ENCODE measurements at places on chromosomes 13 and 19.

- H3K27ac ChIP-seq, result no peak overlapping the region
- no peak for DNase-seq
- H3K4me3 ChIP-seq, result no peak overlapping the region
- no peaks in the 10 kb centered on the region for H3K27me3 ChIP-seq
Observed at GRCh38 chr13:85166891-85167290, 632.3 kb downstream of the SLITRK6 start.

DNA sequence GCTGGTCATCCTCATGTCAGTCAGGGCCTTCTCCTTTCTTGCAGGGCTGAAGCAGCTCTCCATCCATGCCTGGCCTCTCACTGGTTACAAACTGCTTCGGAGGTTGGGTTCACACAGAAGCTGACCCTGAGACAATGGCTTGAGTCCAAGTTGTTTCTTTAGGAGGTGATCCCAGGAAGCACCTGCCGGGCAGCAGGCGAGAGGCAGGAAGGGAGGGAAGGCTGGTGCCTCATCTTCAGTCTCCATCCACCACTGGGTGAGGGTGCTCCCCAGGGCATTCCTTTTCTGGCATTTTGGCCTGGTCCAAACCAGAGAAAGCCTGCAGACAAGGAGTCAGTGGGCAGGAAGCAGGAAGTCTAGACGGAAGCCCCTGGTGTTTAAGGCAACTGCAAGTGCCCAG is 17.6 kb upstream of the SPATA13 start:
- no peaks in the 10 kb centered on the region for H3K27me3 ChIP-seq
- no peak overlapping the region for H3K4me3 ChIP-seq
- no peaks in the 10 kb centered on the region for H3K36me3 ChIP-seq
- DNase-seq, result no peak
- no peak overlapping the region for H3K27ac ChIP-seq

DNA sequence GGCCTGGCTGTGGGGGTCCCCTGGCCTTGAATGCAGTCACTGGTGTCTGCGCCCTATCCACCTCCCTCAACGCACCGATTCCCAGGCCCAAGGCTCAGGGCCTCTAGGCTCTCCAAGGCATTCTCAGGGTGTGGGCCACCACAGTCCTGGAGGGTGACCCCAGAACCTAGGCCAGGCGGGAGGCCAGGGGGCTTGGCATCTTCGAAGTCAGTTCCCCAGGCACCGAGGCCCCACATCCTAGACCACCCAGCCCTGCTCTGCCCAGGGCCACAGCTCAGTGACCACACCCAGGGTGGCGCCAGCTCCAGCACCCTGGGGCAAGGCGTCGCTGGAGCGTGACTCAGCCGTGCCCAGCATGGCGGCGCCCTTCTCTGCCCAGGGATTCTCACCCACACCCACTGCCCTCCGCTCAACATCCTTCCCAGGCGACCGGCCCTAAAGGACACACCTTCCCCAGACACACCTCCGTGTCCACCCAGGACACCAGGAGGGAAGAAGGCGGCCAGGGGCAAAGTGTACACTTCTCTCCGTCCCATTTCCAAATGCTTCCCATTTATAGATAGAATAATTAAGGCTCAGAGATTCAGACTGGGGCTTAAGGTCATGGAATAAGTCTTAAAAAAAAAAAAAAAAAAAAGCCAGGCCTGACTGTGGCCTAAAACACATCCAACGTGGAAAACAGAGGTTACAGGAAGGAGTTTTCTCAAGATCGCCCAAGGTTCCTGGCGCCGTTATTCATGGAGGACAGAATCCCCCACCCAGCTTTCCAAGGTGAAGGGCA is 36.4 kb upstream of the NANOS3 start:
- peaks cover 4% of the 10 kb centered on the region for H3K27me3 ChIP-seq
- H3K4me1 ChIP-seq, result peaks cover 1% of the 10 kb centered on the region

GRCh38 chr19:42270346-42271044 is 1.4 kb downstream of the CIC start:
- no peak overlapping the region for H3K27ac ChIP-seq
- H3K27me3 ChIP-seq, result peaks cover 6% of the 10 kb centered on the region
- no peak for DNase-seq
- peaks cover 24% of the 10 kb centered on the region for H3K4me1 ChIP-seq
- peak overlapping the region; percentile 97 for H3K4me3 ChIP-seq
- no peaks in the 10 kb centered on the region for H3K36me3 ChIP-seq

- H3K4me3 ChIP-seq, result no peak overlapping the region
- H3K4me1 ChIP-seq, result peaks cover 6% of the 10 kb centered on the region
- no peak overlapping the region for H3K27ac ChIP-seq
- peaks cover 3% of the 10 kb centered on the region for H3K27me3 ChIP-seq
Observed at GRCh38 chr13:112179421-112179820, 112.5 kb downstream of the SOX1 start.

DNA sequence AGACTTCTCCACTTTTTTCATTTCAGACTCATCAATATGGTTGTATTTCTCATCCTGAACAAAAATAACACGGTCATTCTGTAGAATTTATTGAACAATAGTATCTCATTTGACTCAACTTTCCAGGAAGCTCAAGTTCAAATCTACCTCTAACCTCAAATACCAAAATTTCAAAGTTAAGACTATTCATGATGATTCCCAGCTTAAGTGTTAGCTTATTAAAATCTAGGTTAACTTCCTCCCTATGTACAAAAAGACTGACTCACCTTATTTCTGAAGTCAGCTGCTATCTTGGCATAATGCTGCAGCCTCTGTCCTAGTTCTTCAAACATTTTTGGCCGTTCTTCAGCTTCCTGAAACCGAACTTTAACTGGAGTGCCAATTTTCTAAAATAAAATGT is 23.2 kb downstream of the HSPH1 start:
- peaks cover 3% of the 10 kb centered on the region for H3K4me1 ChIP-seq
- H3K27ac ChIP-seq, result no peak overlapping the region
- H3K4me3 ChIP-seq, result no peak overlapping the region
- DNase-seq, result no peak

- no peak for DNase-seq
- no peaks in the 10 kb centered on the region for H3K36me3 ChIP-seq
- H3K4me1 ChIP-seq, result no peaks in the 10 kb centered on the region
- H3K4me3 ChIP-seq, result no peak overlapping the region
- H3K27me3 ChIP-seq, result peaks cover 2% of the 10 kb centered on the region
- no peak overlapping the region for H3K27ac ChIP-seq
Observed at GRCh38 chr19:51668216-51668615, 21.6 kb upstream of the SIGLEC14 start.

- H3K36me3 ChIP-seq, result no peaks in the 10 kb centered on the region
- peaks cover 7% of the 10 kb centered on the region for H3K27me3 ChIP-seq
- DNase-seq, result no peak
- peaks cover 5% of the 10 kb centered on the region for H3K4me1 ChIP-seq
- peak overlapping the region; percentile 80 for H3K4me3 ChIP-seq
Observed at GRCh38 chr19:7522923-7523667, 671 bp downstream of the MCOLN1 start.

DNA sequence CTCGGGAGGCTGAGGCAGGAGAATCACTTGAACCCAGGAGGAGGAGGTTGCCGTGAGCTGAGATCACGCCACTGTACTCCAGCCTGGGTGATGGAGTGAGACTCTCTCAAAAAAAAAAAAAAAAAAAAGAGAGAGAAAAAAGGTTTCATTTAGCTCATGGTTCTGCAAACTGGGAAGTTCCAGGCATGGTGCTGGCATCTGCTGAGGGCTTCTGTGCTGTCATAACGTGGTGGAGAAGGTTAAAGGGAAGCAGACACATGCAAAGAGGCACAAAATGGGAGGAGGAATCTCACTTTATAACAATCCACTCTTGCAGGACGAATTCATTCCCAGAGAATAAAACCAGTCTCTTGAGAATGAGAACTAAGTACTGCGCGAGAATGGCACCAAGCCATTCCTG is 34.9 kb upstream of the SIAH3 start:
- peaks cover 19% of the 10 kb centered on the region for H3K4me1 ChIP-seq
- no peak for DNase-seq
- no peaks in the 10 kb centered on the region for H3K27me3 ChIP-seq
- H3K27ac ChIP-seq, result no peak overlapping the region
- no peak overlapping the region for H3K4me3 ChIP-seq

DNA sequence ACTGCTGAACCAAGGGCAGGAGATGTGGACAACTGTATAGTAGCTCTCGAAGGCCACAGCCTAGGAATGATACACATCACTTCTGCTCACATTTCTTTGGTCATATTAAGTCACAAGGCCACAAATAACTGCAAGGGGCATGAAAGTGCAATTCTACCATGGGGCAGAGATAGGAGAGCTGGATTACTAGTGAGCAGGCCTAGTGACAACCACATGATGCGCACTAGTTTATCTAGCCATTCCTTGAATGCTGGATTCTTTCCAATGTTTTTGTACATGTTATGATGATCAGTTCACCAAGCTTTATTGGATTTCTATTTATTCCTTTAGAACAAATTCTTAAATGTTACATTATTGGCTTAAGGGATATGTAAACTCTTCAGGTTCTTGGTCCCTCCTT is 100.7 kb downstream of the MIPEP start:
- no peak for DNase-seq
- no peaks in the 10 kb centered on the region for H3K36me3 ChIP-seq
- H3K27ac ChIP-seq, result no peak overlapping the region
- H3K4me1 ChIP-seq, result peaks cover 2% of the 10 kb centered on the region

DNA sequence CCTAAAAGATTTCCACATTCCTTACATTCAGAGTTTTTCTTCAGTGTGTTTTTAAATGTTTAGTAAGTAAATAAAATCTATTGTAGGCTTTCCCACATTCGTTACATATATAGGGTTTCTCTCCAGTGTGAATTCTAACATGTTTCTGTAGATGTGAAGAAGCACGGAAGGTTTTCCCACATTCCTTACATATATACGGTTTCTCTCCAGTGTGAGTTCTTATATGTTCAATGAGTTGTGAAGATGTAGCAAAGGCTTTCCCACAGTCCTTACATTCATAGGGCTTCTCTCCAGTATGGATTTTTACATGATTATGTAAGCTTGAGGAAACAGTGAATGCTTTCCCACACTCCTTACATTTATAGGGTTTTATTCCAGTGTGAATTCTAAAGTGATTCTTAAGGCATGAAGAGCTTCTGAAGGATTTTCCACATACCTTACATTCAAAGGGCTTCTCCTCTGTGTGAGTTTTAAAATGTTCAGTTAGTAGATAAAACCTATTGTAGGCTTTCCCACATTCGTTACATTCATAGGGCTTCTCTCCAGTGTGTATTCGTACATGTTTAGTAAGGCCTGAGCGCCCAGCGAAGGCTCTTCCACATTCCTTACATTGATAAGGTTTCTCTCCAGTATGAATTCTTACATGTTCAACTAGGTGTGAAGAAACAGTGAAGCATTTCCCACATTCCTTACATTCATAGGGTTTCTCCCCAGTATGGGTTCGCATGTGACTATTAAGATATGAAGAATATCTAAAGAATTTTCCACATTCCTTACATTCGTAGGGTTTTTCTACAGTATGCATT is 18.2 kb downstream of the ZNF121 start:
- peaks cover 2% of the 10 kb centered on the region for H3K27me3 ChIP-seq
- peaks cover 63% of the 10 kb centered on the region for H3K36me3 ChIP-seq
- DNase-seq, result no peak
- H3K4me1 ChIP-seq, result no peaks in the 10 kb centered on the region
- H3K27ac ChIP-seq, result peak overlapping the region; percentile 54
- no peak overlapping the region for H3K4me3 ChIP-seq

DNA sequence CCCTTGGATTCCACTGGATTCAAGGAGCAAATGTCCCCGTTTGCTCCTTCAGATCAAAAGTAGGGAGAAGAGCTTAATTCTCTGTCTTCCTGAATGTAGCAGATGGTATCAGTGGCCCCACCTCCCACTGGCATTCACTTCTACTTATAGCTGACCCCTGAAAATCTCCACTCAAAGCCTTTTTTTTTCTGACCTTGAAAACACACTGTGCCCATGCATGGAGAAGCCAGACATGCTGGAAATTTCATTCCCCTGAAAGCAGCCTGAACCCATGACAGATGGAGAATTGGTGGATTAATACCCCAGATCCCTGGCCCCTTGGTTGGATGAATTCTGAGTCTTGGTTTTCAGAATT is 76.6 kb upstream of the UBAC2 start:
- no peak for DNase-seq
- H3K4me3 ChIP-seq, result no peak overlapping the region
- H3K36me3 ChIP-seq, result no peaks in the 10 kb centered on the region

- peaks cover 24% of the 10 kb centered on the region for H3K27me3 ChIP-seq
- peaks cover 7% of the 10 kb centered on the region for H3K36me3 ChIP-seq
- no peak overlapping the region for H3K27ac ChIP-seq
- no peak for DNase-seq
Observed at GRCh38 chr19:1522838-1523237, 1.0 kb upstream of the PLK5 start.

DNA sequence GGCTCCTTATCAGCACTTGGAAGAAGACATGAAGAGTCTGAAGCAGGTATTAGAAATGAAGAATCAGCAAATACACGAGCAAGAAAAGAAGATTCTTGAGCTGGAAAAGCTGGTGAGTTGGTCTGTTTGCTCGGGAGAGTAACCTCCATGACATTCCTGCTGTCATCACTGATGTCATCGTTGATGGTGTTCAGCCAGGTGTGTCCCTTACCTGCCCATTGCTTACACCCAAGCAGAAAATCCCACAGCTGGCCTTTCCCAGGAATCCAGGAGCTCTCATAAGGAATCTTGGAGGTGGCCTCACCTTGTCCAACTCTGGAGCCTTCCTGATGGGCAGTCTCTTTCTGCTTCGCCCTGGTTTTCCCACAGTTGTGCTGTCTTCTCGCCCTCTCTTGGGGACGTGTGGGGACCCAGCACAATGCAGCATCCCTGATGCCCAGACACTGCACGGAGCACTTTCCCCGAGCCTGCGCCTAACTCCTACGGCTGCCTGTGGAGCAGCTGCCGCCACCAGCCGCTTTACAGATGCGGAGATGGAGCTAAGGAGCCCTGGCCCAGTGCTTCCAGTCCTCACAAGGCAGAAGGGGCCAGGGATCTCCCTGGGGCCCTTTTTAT is 97.0 kb downstream of the SLC7A1 start:
- H3K4me1 ChIP-seq, result peaks cover 41% of the 10 kb centered on the region
- no peak overlapping the region for H3K27ac ChIP-seq
- peaks cover 17% of the 10 kb centered on the region for H3K27me3 ChIP-seq
- no peak overlapping the region for H3K4me3 ChIP-seq
- DNase-seq, result no peak
- H3K36me3 ChIP-seq, result no peaks in the 10 kb centered on the region

DNA sequence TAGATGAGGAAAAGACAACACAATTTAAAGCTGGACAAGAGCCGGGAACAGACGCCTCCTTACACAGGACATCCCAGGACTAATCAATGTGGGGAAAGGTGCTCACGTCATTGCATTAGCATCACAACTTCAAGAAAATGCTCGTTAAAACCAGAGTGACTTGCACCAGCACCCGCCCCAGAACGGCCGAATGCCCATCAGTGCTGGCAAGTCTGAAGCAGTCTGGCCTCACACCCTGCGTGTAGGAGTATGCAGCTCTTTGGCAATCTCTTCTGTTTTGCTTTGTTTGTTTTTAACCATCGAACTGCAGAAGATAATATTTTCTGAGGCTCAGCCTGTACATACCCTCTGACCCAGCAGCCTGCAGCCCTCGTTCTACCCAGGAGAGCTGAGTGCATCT is 44.8 kb upstream of the LDLR start:
- H3K4me3 ChIP-seq, result no peak overlapping the region
- peaks cover 7% of the 10 kb centered on the region for H3K36me3 ChIP-seq
- DNase-seq, result no peak
- H3K4me1 ChIP-seq, result no peaks in the 10 kb centered on the region
- H3K27ac ChIP-seq, result peak overlapping the region; percentile 54

- H3K27me3 ChIP-seq, result no peaks in the 10 kb centered on the region
- no peaks in the 10 kb centered on the region for H3K4me1 ChIP-seq
- no peak for DNase-seq
- H3K36me3 ChIP-seq, result no peaks in the 10 kb centered on the region
- no peak overlapping the region for H3K4me3 ChIP-seq
- no peak overlapping the region for H3K27ac ChIP-seq
Observed at GRCh38 chr19:15166700-15167099, 34.1 kb downstream of the NOTCH3 start.
